Stimulated activated CD4-positive, alpha-beta T cell treated with anti-CD3 and anti-CD28 coated beads, TNF-alpha, amount 100 ng/mL, for 4 hours (primary cell): ENCODE measurements at places on chromosomes 5 and 9.

DNA sequence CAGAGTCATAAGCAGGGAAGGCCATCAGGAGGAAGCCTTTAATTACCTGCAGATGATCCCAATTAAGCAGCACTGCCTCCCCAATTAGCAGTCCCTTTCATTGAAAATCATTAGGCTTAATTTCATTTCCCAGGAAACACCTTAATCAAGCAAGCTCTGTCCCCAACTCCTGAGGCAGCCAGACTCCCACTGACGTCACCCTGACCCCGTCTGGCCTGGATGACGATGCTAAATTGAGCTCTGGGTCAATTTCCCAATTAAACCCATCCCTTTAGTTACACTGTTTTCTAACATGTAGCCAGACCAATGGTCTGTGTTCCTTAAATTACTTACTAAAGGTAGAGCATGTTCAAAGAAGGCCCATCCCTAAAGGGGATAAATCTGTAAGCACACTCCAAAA lies 84.0 kb upstream of the SPOCK1 start:
- DNase-seq = no peak

GRCh38 chr5:81517462-81517861 lies 123.5 kb upstream of the ACOT12 start:
- no peak for DNase-seq

- no peak for DNase-seq
These were observed 200.0 kb downstream of the NR2F1-AS1 start for GRCh38 chr5:93381057-93381456.

- no peak for DNase-seq
These were observed 1.1 kb downstream of the CD14 start for GRCh38 chr5:140631831-140632365.

GRCh38 chr5:154268073-154268472 lies 77.5 kb downstream of the GALNT10 start:
- no peak for DNase-seq

- DNase-seq = no peak
These were observed 26.4 kb upstream of the PUM3 start for GRCh38 chr9:2870340-2870739.

- no peak for DNase-seq
These were observed 98.4 kb downstream of the MAPKAP1 start for GRCh38 chr9:125608489-125609224.

- DNase-seq = no peak
These were observed 1.5 kb downstream of the CLTA start for GRCh38 chr9:36192196-36192595.
